ENCODE measurements at places on chromosomes 6 and 20. TPM values are rescaled to one million over a fixed set of nuclear protein-coding genes. Genes with fewer than 3 reads are reported as not detected.

HLA-DMA gene
- total RNA-seq, result 4.7 TPM

CLVS2 gene
- total RNA-seq, result 0.04 TPM

ALDH8A1 gene
- 9.3 TPM for total RNA-seq

GABRR2 gene
- not detected for total RNA-seq

GRCh38 chr6:163994566-163994965, 580.0 kb downstream of the QKI start:
- DNase-seq, result peak; percentile 23

- DNase-seq, result no peak
These were observed 12.9 kb upstream of the FAM210B start for GRCh38 chr20:56345911-56346310.

DNA sequence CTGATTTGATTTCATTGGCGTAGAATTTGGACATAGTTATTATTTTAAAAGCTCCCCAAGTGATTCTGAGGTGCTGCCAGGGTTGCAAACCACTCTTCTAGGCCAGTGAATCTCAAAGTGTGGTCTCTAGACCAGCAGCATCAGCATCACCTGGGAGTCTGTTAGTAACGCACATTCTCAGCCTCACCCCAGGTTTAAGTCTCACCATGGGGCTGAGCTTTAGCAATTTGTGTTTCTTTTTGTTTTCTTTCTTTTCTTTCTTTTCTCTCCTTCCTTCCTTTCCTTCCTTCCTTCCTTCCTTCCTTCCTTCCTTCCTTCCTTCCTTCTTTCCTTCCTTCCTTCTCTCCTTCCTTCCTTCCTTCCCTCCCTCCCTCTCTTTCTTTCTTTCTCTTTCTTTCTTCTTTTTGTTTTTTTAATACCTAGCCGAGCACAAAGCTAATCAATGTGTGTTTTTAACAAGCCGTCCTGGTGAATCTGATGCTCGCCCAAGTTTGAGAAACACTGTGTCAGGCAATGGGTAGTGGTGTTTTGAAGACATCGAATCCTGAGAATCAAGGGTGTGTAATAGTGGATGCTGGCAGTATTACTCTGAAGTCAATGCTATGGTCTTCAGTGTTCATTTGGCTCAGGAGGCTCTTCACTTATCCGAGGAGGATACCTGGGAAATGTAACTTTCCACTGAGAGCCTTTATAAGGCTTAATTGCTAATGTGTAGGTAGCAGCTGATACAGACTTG, 104.9 kb downstream of the SLX4IP start:
- no peak for DNase-seq

- DNase-seq, result no peak
These were observed 24.8 kb downstream of the ZNF311 start for GRCh38 chr6:28980137-28980851.

GRCh38 chr6:45439861-45440388, 62.2 kb upstream of the SUPT3H start:
- no peak for DNase-seq

DNA sequence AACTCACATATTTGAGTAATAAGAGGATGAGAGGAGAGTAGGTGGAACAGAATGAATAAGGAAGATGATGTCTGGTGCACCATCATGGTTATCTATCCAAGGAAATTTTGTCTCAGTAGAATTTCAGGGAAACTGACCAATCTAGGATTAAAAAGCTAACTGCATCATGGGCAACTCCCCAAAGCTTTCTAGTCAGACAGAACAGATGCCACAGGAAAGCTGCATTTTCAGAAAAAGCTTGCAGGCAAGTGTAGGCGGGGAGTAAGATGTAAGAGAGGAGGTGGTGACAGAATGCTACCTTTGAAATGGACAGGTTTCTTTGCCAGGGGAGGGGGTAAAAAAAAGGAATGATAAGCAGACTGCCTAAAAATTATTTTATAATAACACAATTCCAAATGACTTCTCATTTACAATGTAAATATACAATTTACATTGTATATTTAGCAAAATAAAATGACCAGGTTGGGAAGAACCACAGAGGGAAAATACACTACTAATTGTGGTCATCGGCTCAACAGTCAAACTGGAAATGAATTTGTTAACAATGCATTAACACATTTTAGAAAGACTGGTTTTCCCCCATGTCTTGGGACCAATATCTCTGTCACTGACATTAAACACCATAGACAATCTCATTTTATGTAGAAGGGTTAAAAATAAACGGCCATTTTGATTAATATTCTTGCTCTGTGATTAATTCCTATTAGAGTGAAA, 15.1 kb downstream of the NHSL1 start:
- no peak for DNase-seq

DNA sequence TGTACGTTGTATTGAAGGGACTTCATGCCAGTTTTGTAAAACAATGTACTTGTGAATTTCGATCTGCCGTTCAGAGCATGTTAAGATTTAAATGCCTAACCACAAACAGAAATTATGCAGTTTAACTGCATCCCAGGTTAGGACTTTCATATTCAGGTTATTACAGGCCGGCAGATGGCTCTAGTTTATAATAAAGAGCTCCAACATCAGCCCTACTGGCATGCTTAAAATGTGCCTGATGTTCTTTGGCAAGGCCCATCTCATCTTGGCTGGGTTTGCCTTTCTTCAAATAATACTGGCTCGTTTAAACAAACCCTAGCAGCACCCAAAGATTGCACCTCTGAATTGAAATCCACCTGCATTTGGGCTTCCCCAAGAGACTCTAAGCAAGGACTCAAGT, 169.3 kb upstream of the RIN2 start:
- no peak for DNase-seq

DNA sequence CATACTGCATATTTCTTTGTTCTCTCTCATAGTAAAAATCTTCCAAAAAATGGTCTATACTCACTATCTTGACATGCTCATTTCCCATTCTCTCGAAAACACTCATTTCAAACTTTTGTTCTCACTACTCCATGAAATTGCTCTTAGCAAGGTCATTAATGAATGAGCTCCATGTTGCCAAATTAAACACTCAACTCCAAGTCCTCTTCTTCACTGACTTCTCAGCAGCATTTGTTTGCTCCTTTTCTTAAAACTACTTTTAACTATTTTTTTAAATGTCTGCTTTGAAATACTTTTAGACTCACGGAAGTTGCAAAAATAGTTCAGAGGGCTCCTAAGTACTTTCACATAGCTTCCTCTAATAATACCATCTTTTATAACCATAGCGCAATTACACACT, 274.0 kb upstream of the PREP start:
- no peak for DNase-seq

- no peak for DNase-seq
These were observed 129.2 kb downstream of the BCKDHB start for GRCh38 chr6:80235647-80236046.

Data from kidney epithelial cell (primary cell).